ENCODE measurements at places on chromosomes 12 and 14.

DNA sequence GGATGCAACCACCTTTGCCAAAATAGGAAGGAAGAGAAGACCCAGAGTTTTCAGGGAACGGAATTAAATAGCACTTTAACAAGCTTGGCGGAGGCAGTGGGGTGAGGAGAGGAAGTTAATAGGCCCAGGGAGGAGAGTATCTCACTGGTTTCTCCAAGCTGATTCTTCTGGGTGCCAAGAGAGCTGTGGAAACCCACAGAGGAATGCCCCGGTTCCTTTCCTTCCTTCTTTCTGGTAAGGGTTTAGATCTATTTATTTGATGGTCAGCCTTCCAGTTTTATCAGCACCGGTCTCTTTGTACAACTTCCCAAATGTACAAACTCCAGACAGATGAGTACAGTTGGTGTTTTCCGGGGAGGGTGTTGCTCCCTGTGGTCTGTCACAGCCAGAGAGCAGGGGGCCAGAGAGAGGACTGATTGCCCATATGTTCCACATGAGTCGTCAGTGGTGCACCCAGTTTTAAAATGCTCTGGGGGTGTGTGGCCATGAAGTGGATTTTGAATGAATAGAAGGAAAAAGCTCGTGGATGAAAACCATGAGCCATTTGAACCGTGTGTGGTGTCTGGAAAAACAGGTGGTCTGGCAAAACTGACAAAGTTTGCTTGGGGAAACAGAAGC is 26.6 kb downstream of the PRKCH start:
- DNase-seq = no peak

DNA sequence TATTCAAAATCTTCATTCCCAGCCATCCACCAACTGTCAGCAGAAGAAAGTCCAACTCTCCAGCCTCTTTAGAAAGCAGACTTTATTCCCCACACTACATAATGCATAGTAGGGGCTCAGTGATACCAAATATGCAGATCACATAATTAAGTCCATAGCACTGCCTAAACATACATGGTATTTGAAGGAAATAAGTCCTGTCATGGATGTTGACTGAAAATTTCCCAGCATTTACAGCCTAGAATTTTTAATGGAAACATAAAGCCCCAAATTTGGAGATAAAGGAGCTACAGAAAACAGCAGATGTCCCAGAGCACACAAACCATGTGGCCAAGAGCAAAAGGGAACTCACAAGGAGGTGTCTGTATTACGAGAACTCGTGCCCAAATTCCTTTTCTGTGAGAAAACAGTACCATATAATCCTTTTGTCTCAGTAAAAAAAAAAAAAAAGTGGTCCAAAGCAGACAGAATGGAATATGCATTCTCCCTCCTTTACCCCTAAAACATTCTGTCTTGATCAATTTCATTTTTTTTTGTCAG is 920.5 kb downstream of the NRXN3 start:
- DNase-seq = no peak

- DNase-seq = peak; percentile 63
Observed at GRCh38 chr12:24719293-24719721, 229.6 kb downstream of the BCAT1 start.

DNA sequence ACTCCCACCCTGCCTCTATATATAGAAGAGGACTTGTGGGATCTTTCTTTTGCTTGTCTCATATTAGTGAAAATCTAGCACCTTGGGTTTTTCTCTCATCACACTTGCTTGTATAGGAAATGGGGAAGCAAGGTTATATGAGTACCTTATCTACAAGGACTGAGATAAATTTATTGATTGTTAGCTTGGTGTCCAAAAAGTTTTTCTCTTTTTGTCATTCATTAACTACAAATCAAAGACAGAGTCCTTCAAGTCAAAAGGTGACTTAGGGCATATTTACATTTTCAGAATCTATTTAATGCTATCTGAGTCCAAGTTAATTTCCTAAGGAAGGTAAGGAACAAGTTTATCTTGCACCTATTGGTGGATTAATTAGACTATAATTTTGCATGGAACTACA is 92.7 kb downstream of the SNAPC1 start:
- no peak for DNase-seq

GRCh38 chr12:24798335-24798734 is 150.6 kb downstream of the BCAT1 start:
- DNase-seq = no peak

- no peak for DNase-seq
Observed at GRCh38 chr12:104356231-104357115, 52.9 kb downstream of the EID3 start.

DNA sequence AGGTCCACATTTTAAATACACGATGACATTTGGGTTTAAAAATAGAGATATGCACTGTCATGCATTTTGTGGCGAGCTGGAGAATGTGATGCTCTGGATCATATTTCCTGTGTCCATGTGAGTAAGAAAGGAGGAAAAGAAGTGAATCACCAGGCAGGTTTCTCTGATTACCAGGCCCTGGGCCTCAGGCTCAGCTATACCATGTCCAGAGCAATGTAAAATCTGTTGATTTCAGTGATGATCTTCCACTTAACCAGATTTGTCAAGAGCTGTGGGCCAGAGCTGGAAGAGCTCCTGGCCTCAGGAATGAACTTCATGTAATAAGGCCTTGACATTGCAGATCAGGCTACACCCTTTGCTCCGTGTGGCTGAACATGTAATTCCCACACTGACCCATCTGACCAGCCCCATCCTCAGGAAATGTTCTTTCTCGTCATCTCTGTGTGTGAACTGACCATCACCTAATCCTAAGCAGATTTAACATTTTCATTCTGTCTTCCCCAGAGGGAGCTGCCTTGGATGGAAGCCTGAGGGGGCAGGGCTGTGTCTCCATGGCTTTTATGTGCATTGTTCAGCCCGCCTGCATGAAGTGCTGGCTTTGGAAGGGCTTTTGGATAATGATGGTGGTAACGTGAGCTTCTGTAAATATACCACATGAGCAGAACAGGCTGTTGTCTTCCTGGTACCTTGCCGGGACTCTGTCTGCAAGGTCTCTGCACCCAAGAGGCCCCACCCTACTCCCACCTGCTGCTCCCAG is 54.5 kb downstream of the CRACR2A start:
- DNase-seq = peak; percentile 26

- DNase-seq = no peak
Observed at GRCh38 chr12:93857279-93857938, 180.2 kb downstream of the CRADD start.

- no peak for DNase-seq
Observed at GRCh38 chr14:99192830-99193229, 79.2 kb downstream of the BCL11B start.

DNA sequence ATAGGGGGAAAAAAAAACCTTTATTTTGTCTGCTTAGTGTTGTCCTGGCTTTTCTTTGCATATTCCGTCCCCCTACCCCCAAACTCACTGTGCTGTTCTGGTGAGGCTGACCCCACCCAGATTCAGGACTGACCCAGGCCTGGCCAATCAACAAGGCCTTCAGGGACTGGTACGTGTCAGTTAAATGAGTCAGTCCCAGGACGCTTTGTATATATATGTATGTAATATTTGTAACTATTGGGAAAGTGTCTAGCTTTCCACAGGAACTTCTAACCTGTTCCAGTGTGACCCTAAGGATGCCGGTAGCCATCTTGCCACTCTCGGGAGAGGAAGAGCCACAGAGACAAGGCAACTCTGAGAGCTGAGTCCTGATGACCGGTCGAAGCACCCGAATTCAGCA is 107.4 kb downstream of the VCPKMT start:
- DNase-seq = peak; percentile 47

DNA sequence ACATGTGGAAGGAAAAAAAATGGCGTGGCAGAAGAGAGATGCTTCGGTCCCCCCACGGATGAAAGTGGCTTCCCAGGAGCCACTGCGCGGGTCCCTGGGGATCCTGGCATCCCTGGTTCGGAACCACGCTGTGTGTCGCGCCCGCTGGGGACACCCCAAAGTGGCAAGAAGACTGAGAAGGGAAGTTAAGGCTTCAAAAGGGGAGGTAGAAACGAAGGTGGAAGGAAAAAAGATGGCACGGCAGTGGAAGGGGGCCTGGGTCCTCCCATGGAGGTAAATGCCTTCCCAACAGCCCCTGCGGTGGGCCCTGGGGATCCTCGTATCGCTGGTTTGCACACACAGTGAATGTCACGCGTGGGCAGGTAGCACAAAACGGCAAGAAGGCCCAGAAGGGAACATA is 281.7 kb downstream of the ALG10 start:
- DNase-seq = no peak

GRCh38 chr12:107207931-107208525 is 114.7 kb upstream of the CRY1 start:
- no peak for DNase-seq

- peak; percentile 53 for DNase-seq
Observed at GRCh38 chr12:10783252-10783651, 19.2 kb downstream of the TAS2R7 start.

GRCh38 chr12:67988601-67989021 is 636 bp upstream of the IFNG-AS1 start:
- no peak for DNase-seq

GRCh38 chr14:75714991-75715390 is 53.9 kb downstream of the TTLL5 start:
- DNase-seq = no peak

- peak; percentile 66 for DNase-seq
Observed at GRCh38 chr14:90419200-90419599, 22.4 kb downstream of the CALM1 start.

- DNase-seq = no peak
Observed at GRCh38 chr12:24080465-24080864, 131.0 kb upstream of the SOX5 start.

- peak; percentile 25 for DNase-seq
Observed at GRCh38 chr14:50342221-50343078, 30.3 kb downstream of the DMAC2L start.

DNA sequence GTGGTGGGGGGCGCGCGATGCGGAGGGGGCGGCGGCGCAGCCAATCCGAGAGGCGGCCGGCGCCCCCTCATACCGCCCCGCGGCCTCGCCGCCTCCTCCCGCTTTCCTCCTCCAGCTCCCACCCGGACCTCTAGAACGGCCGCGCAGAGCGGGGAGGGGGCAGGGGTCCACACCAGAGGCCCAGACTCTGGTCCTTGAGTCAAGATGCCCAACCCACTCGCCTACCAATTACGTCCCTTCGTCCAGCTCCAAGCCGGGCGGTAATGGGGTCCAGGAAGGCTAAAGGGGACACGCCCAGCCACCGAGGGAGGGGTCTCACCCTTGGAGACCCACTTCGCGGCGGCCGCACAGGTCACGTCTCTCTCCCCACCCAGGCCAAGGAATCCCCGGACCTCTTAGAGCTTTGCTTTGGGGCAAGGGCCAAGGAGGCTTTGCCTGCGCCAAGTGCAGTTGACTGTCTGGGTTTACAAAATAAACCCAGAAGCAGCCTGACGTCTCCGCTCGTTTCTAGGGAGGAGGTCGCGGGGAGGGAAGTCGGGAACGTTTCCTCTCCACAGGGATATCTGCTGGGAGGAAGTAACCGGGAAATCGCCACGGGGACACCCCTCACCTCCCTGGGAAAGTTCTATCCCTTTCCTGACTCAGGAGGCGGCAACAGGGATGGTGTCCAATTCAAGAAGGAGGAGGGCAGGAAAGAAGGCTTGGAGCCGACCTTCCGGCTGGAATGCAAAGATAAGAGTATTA is 394 bp upstream of the AMIGO2 start:
- DNase-seq = peak; percentile 31

GRCh38 chr12:123696646-123697045 is 15.5 kb upstream of the ATP6V0A2 start:
- DNase-seq = no peak

DNA sequence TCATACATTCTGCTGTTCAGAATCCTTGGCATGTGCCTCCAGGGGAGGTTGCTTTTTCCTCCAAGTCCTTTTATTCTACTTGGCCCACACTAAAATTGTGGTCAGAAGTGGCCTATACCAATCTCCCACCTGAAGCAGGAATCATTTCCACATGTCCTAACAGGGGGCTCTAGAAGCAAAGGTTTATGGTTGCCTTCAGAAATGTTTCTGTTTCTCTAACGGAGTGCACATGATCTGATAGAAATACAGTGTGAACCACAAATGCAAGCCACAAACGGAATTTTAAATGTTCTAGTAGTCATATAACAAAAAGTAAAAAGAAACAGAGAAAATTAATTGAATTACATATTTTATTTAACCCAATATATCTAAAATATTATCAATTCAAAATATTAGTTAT is 4.0 kb downstream of the PTGER2 start:
- no peak for DNase-seq

GRCh38 chr12:3945671-3946070 is 72.5 kb upstream of the PARP11 start:
- DNase-seq = no peak

DNA sequence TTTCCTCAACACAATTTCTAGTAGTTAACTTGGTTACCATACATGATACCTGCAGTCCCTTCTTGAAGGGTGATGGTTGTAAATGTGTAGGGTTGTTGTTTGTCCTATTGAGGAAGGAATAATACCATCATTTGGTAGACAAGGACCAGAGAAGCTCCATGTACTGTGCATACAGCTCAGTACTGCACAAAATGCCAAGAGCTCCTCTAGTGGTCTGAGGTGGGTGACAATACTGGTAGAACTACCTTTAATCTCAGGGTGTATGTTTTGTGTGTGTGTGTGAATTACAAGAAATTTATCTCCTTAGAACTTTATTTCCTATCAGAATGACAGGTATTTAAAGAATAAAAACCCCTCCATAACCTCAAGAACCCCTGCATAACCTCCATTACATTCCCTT is 575.3 kb downstream of the TMTC2 start:
- DNase-seq = no peak

DNA sequence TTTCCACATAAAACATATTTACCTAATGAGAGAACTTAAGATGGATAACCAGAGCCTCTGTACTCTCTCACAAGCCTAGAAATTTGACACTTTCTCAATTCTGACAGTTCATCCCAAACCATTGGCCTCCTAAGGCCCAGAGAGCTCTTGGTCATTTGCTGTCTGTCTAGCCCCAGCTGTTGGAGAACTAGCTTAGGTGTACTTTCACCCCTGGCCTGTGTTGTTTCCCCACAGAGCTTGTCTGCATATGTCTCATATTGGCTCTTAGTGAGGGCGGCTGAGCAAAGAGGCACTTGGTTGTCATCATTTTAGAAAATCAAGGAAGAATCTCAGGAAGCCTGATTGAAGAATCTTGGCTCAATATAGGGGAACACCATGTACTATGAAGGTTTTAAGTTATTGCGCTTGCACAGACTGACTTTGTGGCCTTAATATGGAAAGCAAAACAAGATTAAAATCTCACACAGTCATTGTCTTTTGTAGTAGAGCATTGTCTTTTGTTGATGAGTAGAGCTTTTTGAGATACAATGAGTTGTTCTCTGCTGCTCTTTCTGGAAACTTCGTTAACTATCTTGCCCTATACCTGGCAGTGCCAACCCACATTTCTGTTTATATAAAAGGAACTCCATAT is 324.6 kb downstream of the RAD51B start:
- DNase-seq = no peak
